ENCODE measurements at places on chromosomes 12 and 14. TPM values are rescaled to one million over a fixed set of nuclear protein-coding genes. Genes with fewer than 3 reads are reported as not detected.
A peak's percentile ranks its signal among the peaks of the same experiment; 100 is the strongest.

AKAP5 gene
- total RNA-seq, result 0.12 TPM

OVCH1 gene
- 0.02 TPM for total RNA-seq

FAIM2 gene
- total RNA-seq, result 0.45 TPM

COQ10A gene
- 13.5 TPM for total RNA-seq

NYNRIN gene
- total RNA-seq, result 0.12 TPM

DNA sequence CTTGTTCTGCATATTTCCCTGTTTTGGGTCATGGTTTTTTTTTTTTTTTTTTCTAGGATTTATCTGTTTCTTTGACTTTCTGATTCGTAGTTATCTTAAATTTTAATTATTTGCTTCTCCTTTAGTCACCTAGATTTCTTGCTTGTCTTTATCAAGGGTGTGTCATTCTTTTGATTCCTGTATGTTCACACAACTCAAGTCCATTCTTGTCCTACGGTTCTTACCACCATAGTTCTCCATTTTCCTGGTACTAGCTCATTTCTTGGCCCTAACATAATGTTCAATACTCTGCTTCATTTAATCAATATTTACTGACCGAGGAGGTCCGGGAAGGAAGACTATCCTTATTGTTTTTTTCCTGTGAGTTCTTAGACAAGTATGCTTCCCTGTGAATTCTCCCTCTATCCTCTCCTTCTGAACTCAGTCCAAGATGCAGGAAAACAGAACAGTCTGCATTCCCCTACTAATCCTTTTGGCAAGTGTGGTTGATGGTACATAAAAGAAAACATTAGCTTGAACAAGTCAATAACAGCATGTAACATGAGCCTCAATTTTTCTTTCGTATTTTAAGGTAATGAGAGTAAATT is 1346.4 kb upstream of the SEL1L start:
- DNase-seq, result no peak

DNA sequence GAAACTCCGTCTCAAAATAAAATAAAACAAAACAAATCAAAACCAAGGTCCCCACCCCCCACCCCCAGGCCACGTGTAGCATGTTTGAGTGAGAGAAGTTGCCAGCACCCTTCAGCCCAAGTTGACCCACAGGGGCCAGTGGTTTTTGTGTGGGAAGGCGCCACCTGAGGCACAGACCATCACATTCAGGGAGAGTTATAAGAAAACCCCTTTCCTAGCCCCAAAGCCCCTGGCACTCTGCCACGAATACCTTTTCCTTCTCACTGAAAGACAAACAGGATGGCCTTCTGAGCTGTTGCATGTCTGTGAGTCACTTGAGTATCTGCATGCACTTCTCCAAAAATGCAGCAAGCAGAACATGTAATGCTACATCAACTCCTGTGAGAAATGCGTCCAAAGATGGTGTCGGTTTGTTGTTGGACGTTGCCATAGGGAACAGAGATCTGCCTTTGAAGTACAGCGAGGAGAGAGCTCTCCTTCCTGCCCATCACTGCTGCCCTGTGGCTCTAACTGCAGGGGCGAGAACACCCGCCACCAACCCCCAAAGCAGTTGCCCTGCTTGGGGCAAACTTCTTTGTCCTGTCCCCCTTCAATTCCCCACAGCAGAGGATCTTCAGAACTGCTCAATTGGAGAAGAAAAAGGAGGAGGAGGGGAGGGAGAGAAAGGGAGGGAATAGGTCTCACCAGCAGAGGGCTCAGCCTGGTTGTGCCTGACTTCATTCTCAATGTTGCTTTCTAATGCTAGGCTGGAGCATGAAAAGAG is 2.7 kb upstream of the TRAF3 start:
- peak; percentile 43 for DNase-seq

DNA sequence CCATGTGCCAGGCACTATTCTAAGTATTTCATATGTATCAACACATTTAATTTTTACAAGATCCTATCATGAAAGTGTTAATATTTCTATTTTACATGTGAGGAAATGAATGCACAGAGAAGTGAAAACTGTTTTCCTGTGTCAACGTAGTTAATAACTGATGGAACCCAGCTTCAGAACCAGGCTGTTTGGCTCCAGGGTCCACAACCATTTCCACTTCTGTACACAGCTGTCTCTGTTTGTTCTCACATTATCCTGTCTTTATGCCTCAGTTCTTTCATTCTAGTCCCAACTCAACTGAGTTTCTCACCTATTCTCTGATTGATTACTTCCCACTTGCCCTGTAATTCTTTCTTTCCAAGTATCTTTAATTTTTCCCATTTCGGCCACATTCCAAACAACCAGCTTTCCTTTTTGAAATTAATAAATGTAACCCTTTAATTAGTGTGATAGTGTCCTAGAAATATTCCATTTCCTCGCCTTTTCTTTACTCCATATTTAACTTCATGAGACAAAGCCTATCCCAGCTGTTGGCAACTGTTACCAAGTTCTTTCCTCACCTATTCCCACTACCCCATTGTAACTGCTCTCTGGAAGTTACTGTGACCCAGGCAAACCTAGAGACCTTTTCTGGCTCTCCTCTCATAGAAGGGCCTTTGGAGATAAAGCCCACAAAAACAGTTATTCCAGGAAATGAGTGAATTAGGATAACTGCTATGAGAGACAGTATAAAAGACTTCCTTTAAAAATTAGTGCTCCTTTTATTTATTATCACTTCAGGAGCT is 218.7 kb downstream of the RASSF9 start:
- no peak for DNase-seq

- DNase-seq, result no peak
Observed at GRCh38 chr14:30340495-30340894, 218.5 kb upstream of the G2E3 start.

GRCh38 chr14:90447720-90448497 is 51.1 kb downstream of the CALM1 start:
- no peak for DNase-seq

DNA sequence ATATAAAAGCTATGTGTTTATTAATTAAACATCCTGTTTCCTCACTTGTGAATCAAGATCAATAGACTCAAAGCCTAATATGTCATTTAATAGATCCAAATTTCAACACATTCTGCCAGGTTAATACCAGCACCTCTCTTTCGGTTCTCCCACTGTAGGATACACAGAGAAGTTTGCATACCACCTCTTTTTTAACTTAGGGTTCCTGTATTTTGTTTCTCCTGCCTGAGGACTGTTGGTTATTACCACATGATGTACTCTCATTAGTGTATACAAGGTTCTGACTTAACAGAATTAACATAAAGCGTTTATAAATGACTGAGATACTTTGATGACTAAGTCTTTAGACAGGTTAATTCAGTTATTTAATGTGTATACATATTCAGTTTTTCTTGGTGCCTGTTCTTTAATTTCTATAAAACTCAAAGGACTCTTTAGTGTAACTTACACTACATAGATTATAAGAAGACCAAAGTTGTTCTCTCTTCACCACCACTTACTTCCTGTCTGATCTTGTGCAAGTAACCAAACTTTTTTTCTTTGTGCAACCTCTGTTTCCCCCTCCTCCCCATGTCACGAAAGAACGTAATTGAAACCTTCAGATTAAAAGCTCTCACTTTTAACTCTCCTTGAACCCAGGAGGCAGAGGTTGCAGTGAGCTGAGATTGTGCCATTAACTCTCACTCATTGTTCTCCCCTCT is 89.8 kb upstream of the DNM1L start:
- no peak for DNase-seq

- DNase-seq, result no peak
Observed at GRCh38 chr14:33073023-33073422, 134.3 kb downstream of the NPAS3 start.

GRCh38 chr12:108757856-108758255 is 26.5 kb upstream of the CORO1C start:
- no peak for DNase-seq
